ENCODE measurements at places on chromosomes 1 and 21.
A peak's percentile ranks its signal among the peaks of the same experiment; 100 is the strongest.

DNA sequence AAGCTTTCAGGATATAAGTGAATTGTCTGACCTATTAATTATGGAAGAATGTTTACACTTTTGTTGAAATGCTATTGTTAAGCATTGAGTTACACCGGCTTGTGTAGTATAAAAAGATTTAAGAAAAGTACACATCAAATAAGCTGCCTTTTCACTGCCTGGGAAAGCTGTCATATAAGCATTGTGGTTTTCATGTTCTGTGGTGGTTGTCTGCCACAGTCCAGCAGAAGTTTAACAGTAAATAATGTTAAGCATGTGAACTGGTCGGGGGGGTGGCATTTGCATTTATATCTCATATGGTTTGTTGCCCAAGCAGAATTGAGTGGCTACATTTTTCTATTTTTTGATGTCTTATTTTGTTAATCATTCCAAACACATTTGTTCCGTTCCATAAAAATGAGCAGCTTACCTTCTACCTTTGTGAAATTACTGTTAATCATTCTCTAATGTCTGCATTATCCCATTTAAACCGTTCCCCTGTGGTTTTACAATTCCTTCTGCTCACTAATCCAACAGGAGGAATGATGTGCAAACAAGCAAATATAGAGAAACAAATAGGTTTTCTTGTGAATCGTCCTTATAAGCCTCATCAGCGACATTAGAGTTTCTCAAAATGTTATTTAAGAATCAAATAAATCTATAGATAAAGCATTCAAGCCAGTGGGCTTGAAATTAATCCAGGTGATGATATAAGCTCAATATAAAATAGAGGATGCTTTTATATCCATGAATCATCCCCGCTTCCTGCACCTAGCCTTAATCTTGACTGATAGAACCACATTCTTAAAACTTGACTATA, 160.8 kb upstream of the SAMSN1 start:
- DNase-seq, result no peak

GRCh38 chr1:59428828-59429227, 131.9 kb downstream of the FGGY start:
- DNase-seq, result no peak

DNA sequence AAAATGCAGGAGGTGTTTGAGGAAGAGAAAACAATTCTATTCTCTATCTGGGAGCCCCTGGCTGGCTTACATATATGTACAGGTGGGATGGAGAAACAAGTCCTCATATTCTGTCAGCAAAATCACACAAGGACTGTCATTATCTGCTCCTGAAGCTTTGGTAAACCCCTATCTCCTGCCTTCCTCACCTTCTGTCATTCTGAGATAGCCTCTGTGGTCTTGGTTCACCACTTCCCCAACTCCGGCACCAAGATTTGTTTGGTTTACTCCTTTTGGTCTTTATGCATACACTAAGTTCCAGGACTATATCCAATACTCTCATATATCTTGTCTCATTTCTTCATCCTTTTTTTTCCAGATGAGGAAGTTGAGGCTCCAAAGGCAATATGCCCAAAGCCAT, 551.1 kb downstream of the PLPP3 start:
- no peak for DNase-seq

DNA sequence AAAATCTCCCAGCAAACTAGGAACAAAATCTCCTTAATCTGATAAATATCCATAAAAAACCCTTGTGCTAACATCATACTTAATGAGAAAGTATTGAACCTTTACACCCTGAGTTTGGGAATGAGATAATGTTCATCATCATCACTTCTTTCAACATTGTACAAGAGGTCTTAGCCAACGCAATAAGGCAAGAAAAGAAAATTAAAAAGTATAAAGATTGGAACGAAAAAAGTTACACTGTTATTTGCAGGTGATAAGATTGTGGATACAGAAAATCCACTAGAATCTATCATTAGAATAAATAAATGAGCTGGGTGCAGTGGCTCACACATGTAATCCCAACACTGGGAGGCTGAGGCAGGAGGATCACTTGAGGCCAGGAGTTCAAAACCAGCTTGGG, 76.7 kb downstream of the UBR4 start:
- no peak for DNase-seq

DNA sequence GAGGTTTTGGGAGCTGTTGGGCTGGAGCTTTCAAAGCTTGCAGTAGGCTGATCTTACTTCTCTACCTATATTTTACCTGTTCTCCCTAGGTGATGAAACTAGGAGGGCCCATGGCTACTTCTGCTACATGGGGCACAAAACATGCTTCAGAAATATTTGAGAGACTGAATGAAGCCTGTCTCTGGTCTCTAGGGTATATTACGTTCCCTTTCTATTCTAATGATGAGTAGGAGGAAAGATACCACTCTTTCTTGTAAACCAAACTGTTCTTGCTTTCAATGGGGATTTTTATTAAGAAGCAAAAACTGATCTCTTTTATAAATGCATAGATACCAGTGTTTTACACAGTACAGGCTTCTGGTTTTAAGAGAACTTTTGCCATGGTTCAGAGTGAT, 103.1 kb downstream of the GALNT2 start:
- no peak for DNase-seq

DNA sequence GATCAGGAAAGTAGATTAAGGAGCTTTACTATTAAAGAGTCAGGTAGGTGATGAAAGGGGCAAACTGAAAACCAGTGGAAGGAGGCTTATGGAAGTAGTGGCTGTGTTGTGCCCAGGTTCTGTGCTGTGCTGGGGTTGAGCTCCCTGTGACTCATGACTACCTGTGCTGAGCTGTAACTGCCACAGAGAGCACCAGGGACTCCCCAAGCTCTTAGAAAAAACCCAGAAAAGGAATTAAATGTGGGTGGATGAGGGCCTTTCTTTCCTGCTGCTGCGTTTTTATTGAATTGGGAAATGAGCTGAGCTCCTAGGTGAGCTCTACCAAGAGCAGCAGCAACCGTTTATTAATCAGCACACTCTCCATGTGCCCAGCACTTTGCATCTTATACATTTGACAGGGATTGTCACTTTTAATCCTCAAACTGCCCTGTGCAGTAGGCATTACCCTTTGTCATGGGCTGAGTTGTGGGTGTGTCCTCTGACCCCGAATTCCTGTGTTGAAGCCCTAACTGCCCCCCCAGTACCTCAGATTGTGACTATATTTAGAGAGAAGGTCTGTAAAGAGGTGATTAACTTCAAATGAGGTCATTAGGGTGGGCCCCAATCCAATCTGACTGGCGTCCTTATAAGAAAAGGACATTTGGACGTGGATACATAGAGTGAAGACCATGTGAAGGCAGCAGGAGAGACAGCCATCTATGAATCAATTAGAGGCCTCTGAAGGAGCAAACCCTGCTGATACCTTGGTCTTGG, 65.4 kb downstream of the AK4 start:
- DNase-seq, result no peak

- no peak for DNase-seq
Measured at GRCh38 chr1:180101411-180101810, 53.3 kb upstream of the QSOX1 start.

DNA sequence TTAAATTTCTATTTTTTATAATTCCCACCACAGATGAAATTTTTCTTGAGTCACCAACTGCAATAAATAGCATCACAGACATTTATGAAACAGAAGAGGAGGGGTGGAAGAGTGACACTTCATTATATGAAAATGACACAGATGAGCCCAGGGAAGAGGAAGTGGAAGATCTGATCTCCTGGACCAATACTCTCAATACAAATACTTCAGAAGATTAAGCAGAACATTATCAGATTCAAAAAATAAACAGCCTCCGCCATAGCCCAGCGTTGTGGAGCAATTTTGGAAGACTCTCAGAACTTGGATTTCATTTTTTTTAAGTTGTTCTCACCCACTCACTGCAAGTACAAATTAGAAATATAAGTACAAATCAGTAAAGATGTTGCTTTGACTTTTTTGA, 63.6 kb downstream of the UBE2U start:
- no peak for DNase-seq

DNA sequence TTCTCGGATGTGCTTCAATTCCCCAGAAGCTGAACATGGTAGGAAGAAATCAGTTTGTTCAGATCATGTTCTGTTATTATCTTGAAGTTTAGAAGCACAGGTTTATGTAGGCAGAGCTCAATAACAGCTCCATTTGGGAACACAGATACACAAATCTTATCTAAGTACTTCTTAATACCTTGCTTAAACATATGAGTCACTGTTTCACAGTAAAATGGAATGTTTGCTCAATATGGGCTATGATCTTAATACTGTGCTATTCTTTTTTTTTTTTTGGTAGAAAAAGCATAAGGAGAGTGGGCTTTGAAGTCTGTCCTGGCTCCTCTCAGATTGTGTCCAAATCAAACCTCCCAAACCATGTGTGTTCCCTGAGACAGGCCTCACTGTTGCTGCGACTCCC, 13.4 kb downstream of the PROK1 start:
- no peak for DNase-seq

DNA sequence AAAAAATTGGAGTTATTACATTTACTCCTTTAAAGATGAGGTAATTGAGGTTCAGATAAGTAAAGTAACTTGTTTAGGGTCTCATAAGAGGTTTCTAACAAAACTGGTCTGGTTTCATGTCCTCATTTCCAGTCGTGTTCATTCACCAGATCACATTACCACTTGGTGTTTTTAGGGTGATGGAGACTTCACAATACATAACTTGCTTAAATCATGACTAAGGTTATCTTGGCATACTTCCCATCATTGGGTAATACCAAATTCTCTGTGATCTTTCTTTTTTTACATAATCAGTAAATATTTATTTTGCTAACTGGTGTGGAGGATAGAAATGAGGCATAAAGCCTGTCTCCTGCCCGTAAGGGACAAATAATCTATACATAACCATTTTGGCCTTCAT, 31.6 kb upstream of the RPTN start:
- no peak for DNase-seq

DNA sequence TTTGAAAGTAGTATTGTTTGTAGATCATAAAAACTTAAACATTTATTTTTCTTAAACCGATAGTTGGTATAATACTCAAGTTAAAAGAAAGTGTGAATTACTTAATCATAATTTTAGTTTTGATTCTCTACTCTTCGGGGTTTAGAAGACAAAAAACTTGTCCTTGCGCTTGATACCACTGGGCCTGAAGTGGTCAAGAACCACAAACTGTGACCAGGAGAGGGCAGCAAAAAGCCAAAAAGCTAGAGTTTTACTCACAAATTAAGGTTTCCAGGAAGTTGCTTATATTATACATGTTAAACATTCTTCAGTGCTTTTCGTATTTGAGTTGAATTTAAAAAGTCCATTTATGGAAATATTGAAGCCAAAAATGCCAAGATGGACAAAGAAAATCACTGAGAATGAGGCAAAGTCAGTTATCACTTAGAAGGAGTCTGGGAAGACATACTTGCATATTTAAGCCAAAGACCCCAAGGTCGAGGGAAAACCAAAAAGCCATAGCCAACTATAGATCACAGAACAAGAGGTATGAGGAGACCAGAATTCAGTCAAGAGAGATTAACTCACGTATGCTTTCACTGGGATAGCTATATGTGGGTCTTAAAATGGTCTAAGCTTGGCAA, 34.2 kb downstream of the EFCAB7 start:
- peak; percentile 56 for DNase-seq

GRCh38 chr1:201229771-201230635, 39.4 kb downstream of the IGFN1 start:
- no peak for DNase-seq

GRCh38 chr1:37148663-37149062, 114.3 kb upstream of the GRIK3 start:
- DNase-seq, result no peak

GRCh38 chr1:98055457-98055856, 134.6 kb upstream of the DPYD start:
- no peak for DNase-seq

- DNase-seq, result no peak
Measured at GRCh38 chr1:212930986-212931678, 19.2 kb upstream of the VASH2 start.

GRCh38 chr1:87176514-87176913, 152.2 kb upstream of the LMO4 start:
- DNase-seq, result no peak

GRCh38 chr1:167704715-167705114, 17.1 kb upstream of the MPZL1 start:
- DNase-seq, result no peak

GRCh38 chr1:162376691-162377090, at the start of gene SPATA46:
TSS of gene SPATA46 (minus strand) at chr1:162376854. CDS start at chr1:162376790, 64 bp downstream.
- no peak for DNase-seq

DNA sequence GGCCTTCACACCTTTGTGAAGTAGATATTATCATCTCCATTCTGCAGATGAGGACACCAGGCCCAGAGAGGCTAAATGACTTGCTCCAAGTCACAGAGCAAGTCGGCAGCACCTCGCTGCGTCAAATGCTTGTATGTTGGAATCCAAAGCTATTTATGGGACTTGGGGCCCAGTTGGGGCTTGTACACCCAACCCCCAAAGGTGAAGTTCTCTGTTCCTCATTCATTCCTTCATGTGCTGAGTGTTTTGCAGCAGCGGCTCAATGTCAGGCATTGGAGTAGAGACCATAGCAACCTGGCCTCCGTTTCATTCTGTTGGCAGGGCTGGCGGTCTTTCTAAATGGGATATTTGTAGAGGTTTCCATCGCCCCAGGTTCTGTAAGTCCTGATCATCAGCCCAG, 113.4 kb upstream of the SLC25A33 start:
- no peak for DNase-seq

DNA sequence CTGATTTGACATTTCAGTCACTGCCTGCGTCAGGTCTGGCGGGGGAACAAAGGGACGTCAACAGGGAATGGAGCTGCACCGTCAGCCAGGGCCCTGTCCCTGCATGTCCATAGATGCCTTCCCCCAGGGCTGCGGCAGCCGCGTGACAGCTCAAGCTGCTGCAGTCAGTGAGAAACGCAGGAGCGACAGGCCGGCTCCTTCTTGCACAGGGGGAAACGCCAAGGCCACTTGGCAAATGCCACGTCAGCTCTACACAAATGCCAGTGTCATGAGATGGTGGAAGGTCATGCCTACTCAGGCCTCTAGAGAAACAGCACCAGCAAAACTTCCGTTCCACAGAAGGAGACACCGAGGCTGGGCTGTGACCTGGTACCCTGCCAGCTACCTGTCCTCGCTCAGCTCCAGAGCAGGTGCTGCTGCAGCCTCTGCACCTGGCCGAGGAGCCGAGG, 37.7 kb downstream of the SYF2 start:
- no peak for DNase-seq

- DNase-seq, result no peak
Measured at GRCh38 chr21:45180246-45180599, 105.8 kb downstream of the ADARB1 start.

DNA sequence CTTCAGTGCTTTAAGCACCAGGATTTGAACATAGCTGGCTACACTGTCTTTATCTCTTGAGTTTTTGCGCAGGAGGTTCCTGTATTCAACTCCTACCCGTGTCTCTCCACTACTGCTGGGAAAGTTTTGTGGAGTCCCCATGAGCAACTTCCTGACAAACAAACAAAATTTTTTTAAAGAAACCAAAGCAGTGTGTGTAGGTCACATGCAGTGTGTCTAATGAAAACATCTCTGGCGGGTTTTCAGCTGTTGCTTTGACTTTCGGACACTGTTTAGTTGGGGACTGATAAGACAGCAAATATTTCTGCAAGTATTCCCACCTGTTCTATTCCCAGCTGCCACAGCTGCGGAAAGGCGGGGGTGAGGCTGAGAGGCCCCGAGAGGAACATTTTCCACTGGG, 2.0 kb downstream of the PSEN2 start:
- no peak for DNase-seq

- DNase-seq, result no peak
Measured at GRCh38 chr1:47233186-47233585, 1.2 kb upstream of the TAL1 start.

GRCh38 chr1:228210076-228210651, 2.3 kb downstream of the OBSCN start:
- DNase-seq, result no peak

- DNase-seq, result no peak
Measured at GRCh38 chr1:168098534-168099320, 38.0 kb downstream of the GPR161 start.

GRCh38 chr21:40972151-40972550, 125.2 kb upstream of the DSCAM start:
- no peak for DNase-seq
